ENCODE measurements at places on chromosomes 12 and 14. TPM values are rescaled to one million over a fixed set of nuclear protein-coding genes. Genes with fewer than 3 reads are reported as not detected.

Gene KLRG1
- total RNA-seq: 7.8 TPM

Gene ALG10
- total RNA-seq: 8.8 TPM

Gene CEP170B
- total RNA-seq: 116 TPM

Gene OR6C75
- not detected for total RNA-seq

Gene CLEC1A
- total RNA-seq: 5.5 TPM

Gene BCL7A
- total RNA-seq: 39.7 TPM

Gene CYP46A1
- 75.9 TPM for total RNA-seq

Gene RASAL1
- total RNA-seq: 43.1 TPM

Gene FAM222A
- 10.6 TPM for total RNA-seq

Gene DBX2
- 3.5 TPM for total RNA-seq

Gene PGAM5
- 34.8 TPM for total RNA-seq

Gene MUCL1
- not detected for total RNA-seq

Gene NGB
- 34.5 TPM for total RNA-seq

Gene LRP1-AS
- total RNA-seq: not detected

Gene NOXRED1
- 0.62 TPM for total RNA-seq

Gene CCDC197
- total RNA-seq: not detected

Gene OR6C68
- not detected for total RNA-seq

Gene TRIM9
- total RNA-seq: 241 TPM

Gene RITA1
- 24.0 TPM for total RNA-seq

Gene KLRB1
- 0.97 TPM for total RNA-seq

Gene SINHCAF
- 3.6 TPM for total RNA-seq

Gene TMEM132C
- 15.5 TPM for total RNA-seq

Gene TPPP2
- not detected for total RNA-seq

Gene SOCS2
- total RNA-seq: 9.7 TPM

Gene PLBD2
- total RNA-seq: 50.6 TPM

Gene SLC10A1
- not detected for total RNA-seq

Gene ABCC9
- 27.0 TPM for total RNA-seq

Gene ESRRB
- total RNA-seq: 0.55 TPM

Gene CLECL1
- total RNA-seq: 1.4 TPM

Gene RPL10L
- total RNA-seq: not detected

Gene TSPAN31
- total RNA-seq: 33.8 TPM

Gene BBOF1
- total RNA-seq: 9.0 TPM

Gene GIT2
- 91.2 TPM for total RNA-seq

Gene A2M
- 215 TPM for total RNA-seq

Gene P2RX7
- total RNA-seq: 71.6 TPM

Gene RERGL
- 3.4 TPM for total RNA-seq

Gene SPX
- 21.7 TPM for total RNA-seq

Gene SLC7A8
- total RNA-seq: 35.7 TPM

Gene RAD9B
- total RNA-seq: 1.5 TPM

Gene SERPINA10
- 0.10 TPM for total RNA-seq

Gene WASHC3
- 29.0 TPM for total RNA-seq

Gene SERPINA9
- not detected for total RNA-seq

Gene AICDA
- total RNA-seq: not detected

Gene TAS2R19
- total RNA-seq: 4.7 TPM

Gene P3H3
- total RNA-seq: 28.8 TPM

Gene DPY19L2
- 31.9 TPM for total RNA-seq

Gene HCAR3
- not detected for total RNA-seq

Gene FAR2
- total RNA-seq: 31.6 TPM

Gene COCH
- total RNA-seq: 4.1 TPM

Gene TAS2R30
- 6.1 TPM for total RNA-seq

Gene KCNMB4
- 42.3 TPM for total RNA-seq

Gene MDGA2
- 31.6 TPM for total RNA-seq

Gene TMEM253
- 1.2 TPM for total RNA-seq

Gene ZNF10
- 15.6 TPM for total RNA-seq
